ENCODE measurements at places on chromosomes 13 and 19.

GRCh38 chr13:109026266-109026665 lies 396.9 kb downstream of the MYO16 start:
- DNase-seq: no peak

GRCh38 chr19:23913931-23914330 lies 755 bp upstream of the ZNF726 start:
- DNase-seq: no peak

GRCh38 chr13:94776956-94777355 lies 64.6 kb upstream of the SOX21 start:
- no peak for DNase-seq

GRCh38 chr19:55490478-55491432 lies 2.5 kb downstream of the SSC5D start:
- DNase-seq: no peak

- no peak for DNase-seq
These were observed 454.3 kb downstream of the PCDH17 start for GRCh38 chr13:58085819-58086218.

DNA sequence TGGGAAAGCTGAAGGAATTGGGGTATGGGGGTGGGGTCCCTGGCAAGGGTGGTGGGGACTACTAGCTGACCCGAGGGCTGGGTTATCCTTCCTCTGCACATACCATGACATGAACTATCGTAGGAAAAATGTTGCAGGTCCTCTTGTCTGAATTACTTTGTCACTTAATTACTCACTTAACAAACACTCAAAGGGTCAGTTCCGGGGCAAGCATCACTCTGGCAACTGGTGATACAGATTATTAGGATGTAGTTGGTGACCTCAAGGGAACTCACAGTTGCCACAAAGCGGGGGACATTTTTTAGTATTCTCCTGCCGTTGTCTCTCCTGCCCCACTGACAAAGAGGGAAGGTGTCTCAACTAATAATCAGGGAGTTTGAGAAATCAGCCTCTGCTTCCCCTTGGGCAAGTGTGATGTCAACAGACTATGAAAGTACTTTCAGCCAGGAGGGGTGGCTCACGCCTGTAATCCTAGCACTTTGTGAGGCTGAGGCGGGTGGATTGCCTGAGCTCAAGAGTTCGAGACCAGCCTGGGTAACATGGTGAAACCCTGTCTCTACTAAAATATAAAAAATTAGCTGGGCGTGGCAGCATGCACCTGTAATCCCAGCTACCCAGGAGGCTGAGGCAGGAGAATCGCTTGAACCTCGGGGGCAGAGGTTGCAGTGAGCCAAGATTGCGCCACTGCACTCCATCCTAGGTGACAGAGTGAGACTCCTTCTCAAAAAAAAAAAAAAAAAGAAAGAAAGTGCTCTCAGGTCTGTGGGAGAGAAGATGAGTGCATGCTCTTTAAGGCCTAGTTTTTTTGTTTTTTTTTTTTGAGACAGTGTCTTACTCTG lies 10.3 kb downstream of the DNAJB1 start:
- no peak for DNase-seq

- no peak for DNase-seq
These were observed 169.6 kb upstream of the SOX1 start for GRCh38 chr13:111897178-111897845.

- no peak for DNase-seq
These were observed 69.0 kb upstream of the DOCK9 start for GRCh38 chr13:99046851-99047250.

DNA sequence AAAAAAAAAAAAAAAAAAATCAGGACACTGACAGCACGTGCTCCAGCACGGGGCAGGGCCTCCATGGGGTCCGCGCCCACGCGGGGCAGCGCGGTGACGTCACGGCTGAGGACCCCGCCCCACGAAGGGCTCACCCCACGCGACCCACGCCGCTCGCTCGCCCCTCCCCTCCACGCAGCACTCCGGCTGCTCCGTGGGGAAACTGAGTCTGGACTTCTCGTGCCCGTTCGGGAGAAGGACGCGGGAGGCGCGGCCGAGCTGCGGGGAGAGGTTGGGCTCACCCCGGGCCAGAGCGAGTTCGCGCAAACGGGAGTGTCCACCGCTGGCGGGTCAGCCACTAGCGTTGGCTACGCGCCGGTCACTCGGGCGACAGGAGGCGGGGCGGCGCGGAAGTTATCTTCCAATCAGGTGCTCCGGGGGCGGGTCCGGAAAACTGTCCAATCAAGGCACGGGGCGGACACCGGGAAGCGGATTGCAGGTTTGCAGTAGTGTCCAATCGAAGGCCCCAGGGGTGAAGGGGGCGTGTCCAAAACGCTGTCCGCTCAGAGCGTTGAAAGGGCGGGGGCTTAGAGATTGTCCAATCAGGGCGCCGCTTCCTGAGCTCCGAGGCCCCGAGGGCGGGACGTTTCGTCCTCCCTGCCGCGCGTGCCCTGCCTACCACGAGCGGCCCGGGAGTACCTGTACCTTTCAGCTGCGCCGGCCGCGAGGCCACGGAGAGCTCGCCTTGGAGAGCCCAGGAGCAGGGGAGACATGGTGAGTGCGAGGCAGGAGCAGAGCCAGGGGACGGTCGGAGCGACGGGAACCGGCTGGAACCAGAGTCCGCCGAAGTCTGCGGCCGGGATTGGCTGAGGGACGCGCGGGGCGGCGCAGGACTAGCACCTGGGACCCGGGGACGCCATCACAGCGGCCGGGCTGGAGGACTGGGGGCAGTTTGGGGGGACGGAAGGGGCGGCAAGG lies at the start of gene ZNF57:
ZNF57 (plus strand) TSS at position 633 of the 957 bp plus-strand sequence; CDS start at position 751, 118 bp downstream.
- DNase-seq: peak; percentile 99

- no peak for DNase-seq
These were observed 7.8 kb downstream of the CIC start for GRCh38 chr19:42276821-42277220.

GRCh38 chr13:52894413-52894812 lies 46.0 kb upstream of the PCDH8 start:
- DNase-seq: no peak

GRCh38 chr13:112171570-112171965 lies 104.6 kb downstream of the SOX1 start:
- DNase-seq: no peak

DNA sequence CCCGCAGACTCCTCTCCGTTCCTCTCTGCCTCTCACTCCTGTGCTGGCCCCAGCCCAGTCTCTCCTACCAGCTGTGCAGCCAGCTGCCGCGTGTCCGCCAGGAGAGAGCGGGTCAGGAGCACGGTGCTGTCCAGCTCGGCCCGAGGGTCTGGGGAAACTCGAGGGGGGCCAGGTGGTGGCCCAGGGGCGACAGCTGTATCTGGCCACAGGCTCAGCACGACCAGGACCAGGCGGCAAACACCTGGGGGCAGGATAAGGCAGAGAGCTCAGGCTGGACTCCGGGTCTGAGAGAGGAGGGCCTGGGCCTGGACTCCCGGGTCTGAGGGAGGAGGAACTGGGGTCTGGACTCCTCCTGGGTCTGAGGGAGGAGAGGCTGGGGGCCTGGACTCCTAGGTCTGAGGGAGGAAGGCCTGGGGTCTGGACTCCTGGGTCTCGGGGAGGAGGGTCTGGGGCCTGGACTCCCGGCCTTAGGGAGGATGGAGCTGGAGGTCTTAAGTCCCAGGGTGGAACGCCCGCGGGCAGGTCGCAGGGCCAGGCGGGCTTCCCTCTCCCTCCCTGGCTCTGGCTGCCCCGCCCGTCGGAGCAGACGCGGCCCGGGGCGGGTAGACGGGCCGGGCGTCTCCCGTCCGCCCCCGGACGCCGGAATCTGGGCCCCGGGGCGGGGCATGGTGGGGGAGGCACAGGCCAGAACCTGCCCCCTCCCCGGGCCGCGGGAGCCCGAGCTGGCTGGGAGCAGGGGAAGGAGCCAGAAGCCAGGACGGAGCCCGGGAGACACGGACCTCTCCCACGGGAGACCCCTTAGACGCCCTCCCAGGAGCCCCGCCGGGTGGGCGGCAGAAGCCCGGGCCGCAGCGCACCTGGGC lies 1.3 kb downstream of the IL11 start:
- no peak for DNase-seq

DNA sequence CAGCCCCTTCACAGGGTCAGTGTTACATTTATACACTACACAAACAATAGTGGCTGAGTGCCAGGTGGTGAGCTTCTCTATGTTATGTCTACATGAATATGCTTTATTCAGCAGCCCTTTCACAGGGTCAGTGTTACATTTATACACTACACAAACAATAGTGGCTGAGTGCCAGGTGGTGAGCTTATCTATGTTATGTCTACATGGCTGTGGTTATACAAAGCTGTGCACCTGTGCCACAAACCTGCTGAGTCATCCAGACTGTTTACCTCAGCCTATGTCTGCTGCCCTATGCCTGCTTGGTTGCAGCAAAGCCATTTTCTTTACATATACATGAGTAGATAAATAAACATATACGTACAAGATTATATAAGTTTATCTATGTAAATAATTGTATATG lies 76.5 kb downstream of the ZNF726 start:
- DNase-seq: peak; percentile 99

- no peak for DNase-seq
These were observed 21.2 kb upstream of the MYDGF start for GRCh38 chr19:4691373-4691772.

GRCh38 chr13:46647512-46648065 lies 94.6 kb downstream of the LRCH1 start:
- no peak for DNase-seq

GRCh38 chr13:96474181-96474557 lies 384.3 kb downstream of the HS6ST3 start:
- no peak for DNase-seq

DNA sequence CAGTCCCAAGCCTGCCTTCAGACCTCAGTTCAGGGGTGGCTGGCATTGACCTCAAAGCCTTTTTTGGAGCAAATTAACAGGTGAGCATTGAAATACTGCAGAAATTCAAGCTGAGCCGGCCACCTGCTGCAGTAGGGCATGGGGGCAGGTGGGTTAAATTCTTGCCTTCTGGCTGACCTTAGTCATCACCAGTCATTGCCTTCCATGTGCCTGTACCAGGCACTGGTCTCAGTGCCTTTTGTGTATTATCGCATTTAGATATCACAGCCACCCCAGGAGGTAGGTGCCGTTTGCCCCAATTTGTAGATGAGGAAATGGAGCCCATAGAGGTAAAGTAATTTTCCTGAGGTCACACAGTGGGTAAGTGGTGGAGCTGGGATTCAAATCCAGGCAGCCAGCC lies 7.2 kb downstream of the PPP1R37 start:
- DNase-seq: no peak

DNA sequence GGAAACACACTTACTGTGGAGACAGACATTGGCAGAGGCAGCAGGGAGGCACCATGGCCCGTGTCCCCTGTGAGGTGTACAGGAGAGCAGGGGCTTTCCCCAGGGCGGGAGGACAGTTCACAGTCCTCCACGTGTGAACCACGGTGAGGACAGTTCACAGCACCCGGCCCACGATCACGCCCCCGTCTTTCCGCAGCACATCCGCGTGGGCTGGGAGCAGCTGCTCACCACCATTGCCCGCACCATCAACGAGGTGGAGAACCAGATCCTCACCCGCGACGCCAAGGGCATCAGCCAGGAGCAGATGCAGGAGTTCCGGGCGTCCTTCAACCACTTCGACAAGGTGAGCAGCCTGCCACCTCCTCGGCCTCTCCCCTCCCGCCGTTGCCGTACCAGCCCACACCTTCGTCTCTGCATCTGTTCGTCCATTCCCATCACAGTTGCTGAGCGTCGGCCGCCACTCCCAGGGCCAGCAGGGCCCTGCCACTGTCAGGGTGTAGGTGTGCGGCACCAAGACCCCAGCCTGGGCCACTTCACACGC lies 17.4 kb downstream of the CAPN12 start:
- DNase-seq: no peak

GRCh38 chr19:36256853-36257519 lies 42.1 kb downstream of the ZNF146 start:
- DNase-seq: no peak

- DNase-seq: peak; percentile 8
These were observed 2.3 kb downstream of the ZNF414 start for GRCh38 chr19:8511573-8512101.

- DNase-seq: no peak
These were observed 88.7 kb upstream of the PCDH9 start for GRCh38 chr13:67318860-67319259.

- DNase-seq: no peak
These were observed 23.9 kb downstream of the PIBF1 start for GRCh38 chr13:72805676-72806346.

DNA sequence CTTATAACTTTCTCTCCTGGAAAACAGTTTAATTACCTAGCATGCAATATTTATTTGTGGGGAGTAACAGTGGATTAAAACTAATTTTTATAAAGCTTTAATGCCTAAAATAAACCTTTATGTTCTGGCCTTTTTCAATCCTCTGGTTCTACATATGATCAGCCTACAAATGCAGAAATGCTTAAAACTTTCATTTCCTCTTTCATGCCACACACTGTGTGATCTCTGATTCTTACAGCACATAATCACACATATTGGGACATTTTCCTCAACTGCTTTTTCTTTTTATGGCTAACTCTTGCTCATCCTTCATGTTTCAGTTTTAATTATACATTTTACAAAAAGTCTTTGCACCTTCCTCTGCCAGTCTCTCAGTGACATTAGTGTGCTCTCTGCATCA lies 910.8 kb upstream of the SLITRK6 start:
- DNase-seq: no peak

- DNase-seq: no peak
These were observed 465.0 kb downstream of the ITGBL1 start for GRCh38 chr13:101917475-101917810.

DNA sequence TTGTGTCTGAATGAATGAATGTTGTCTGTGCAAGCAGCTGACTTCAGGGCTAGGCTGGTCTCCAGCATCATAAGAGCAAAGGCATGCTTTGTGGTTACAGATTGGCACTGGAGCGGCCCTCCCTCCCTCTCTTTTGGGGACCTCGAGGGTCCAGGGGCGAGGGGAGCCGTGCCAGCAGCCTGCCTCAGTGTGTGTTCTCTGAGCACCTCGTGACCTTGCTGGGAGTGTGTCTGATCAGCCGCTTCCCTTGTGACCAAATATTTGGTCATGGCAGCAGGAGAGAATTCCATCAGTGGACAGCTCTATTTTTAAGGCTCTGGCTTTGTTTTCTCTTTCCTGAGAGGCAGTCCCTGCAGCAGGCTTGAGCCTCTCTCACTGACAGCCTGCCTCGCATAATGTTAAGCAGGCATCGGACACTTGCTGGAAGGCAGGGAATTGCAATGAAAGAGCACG lies 329.7 kb downstream of the UQCRFS1 start:
- no peak for DNase-seq

GRCh38 chr13:87684850-87685742 lies 13.9 kb downstream of the SLITRK5 start:
- DNase-seq: no peak

GRCh38 chr13:113613789-113614379 lies 29.3 kb downstream of the TFDP1 start:
- no peak for DNase-seq

Measured in NCI-H2029 (cell line).